Placental epithelial cell (primary cell): ENCODE measurements at places on chromosomes 1 and 21. TPM values are rescaled to one million over a fixed set of nuclear protein-coding genes. Genes with fewer than 3 reads are reported as not detected.

Gene DCDC2B
- total RNA-seq, result not detected in 2 replicates

Gene DNAH14
- total RNA-seq, result 2.7 and 3.1 TPM in 2 replicates

Gene GBP5
- under 0.01 TPM in 1 of 2 replicates, not detected in the other for total RNA-seq

Gene CGN
- 2.0 and 2.7 TPM in 2 replicates for total RNA-seq

Gene EGLN1
- total RNA-seq, result 45.5 and 71.6 TPM in 2 replicates

Gene PLA2G2C
- not detected in 2 replicates for total RNA-seq

Gene HSD3B1
- total RNA-seq, result 0.87 TPM in 1 of 2 replicates, not detected in the other

Gene SLC9C2
- 0.39 TPM in 1 of 2 replicates, not detected in the other for total RNA-seq

Gene LCE1F
- total RNA-seq, result not detected in 2 replicates

Gene EFNA1
- 18.8 and 59.3 TPM in 2 replicates for total RNA-seq

Gene PDE9A
- 0.11 and 0.39 TPM in 2 replicates for total RNA-seq

Gene CTSK
- 0.76 and 2.7 TPM in 2 replicates for total RNA-seq

Gene S100A16
- 266 and 918 TPM in 2 replicates for total RNA-seq

Gene GJA5
- 72.6 and 203 TPM in 2 replicates for total RNA-seq

Gene CACNA1E
- total RNA-seq, result under 0.01 TPM in 1 of 2 replicates, not detected in the other

Gene LAD1
- 22.8 and 33.3 TPM in 2 replicates for total RNA-seq

Gene C1orf141
- not detected in 2 replicates for total RNA-seq

Gene VASH2
- 0.22 and 1.6 TPM in 2 replicates for total RNA-seq

Gene TP73
- 0.39 and 0.98 TPM in 2 replicates for total RNA-seq

Gene RNF186
- total RNA-seq, result not detected in 2 replicates

Gene SLAMF9
- 4.7 and 6.8 TPM in 2 replicates for total RNA-seq

Gene MFSD2A
- total RNA-seq, result 0.39 and 3.6 TPM in 2 replicates

Gene RGS13
- total RNA-seq, result not detected in 2 replicates

Gene PCP4L1
- not detected in 2 replicates for total RNA-seq

Gene DPT
- total RNA-seq, result not detected in 2 replicates

Gene TMEM52
- total RNA-seq, result 0.54 and 0.79 TPM in 2 replicates

Gene LRRC71
- under 0.01 TPM in 1 of 2 replicates, not detected in the other for total RNA-seq

Gene VANGL2
- total RNA-seq, result 6.5 and 7.1 TPM in 2 replicates

Gene INPP5B
- 20.8 and 31.0 TPM in 2 replicates for total RNA-seq

Gene ZBTB21
- 9.4 and 10.5 TPM in 2 replicates for total RNA-seq

Gene CRYZL1
- 11.8 and 21.2 TPM in 2 replicates for total RNA-seq
